A549 treated with GW870086 at 1 μM for 4 hours (cell line): ENCODE measurements at places on chromosomes 6 and 20. TPM values are rescaled to one million over a fixed set of nuclear protein-coding genes. Genes with fewer than 3 reads are reported as not detected.

The SLC22A2 gene
- total RNA-seq: 0.14 TPM in 1 of 5 replicates, not detected in the others

The LCA5 gene
- 0.43 to 0.84 TPM (median 0.79 TPM) in 5 replicates for total RNA-seq

The DNAH8 gene
- not detected in 5 replicates for total RNA-seq

The BMP6 gene
- total RNA-seq: 12.6 to 18.8 TPM (median 18.5 TPM) in 5 replicates

The RAB32 gene
- total RNA-seq: 37.5 to 44.7 TPM (median 42.7 TPM) in 5 replicates

The TMEM74B gene
- total RNA-seq: 1.9 to 3.7 TPM (median 3.3 TPM) in 5 replicates

The PPP1R3D gene
- 2.0 to 2.6 TPM (median 2.5 TPM) in 5 replicates for total RNA-seq

The DEFB132 gene
- total RNA-seq: not detected in 5 replicates

The FOXA2 gene
- 12.4 to 19.1 TPM (median 17.8 TPM) in 5 replicates for total RNA-seq

The BMP5 gene
- not detected in 5 replicates for total RNA-seq

The CNKSR3 gene
- total RNA-seq: 6.3 to 9.3 TPM (median 7.8 TPM) in 5 replicates

The HSD17B8 gene
- total RNA-seq: 12.3 to 16.6 TPM (median 15.5 TPM) in 5 replicates

The DSN1 gene
- 21.4 to 27.4 TPM (median 24.5 TPM) in 5 replicates for total RNA-seq

The FNDC11 gene
- 0.13 to 0.54 TPM (median 0.21 TPM) in 5 replicates for total RNA-seq

The LY86 gene
- not detected in 5 replicates for total RNA-seq

The GINM1 gene
- 22.7 to 30.5 TPM (median 27.2 TPM) in 5 replicates for total RNA-seq

The FNDC1 gene
- 0.05 to 0.14 TPM (median 0.06 TPM) in 5 replicates for total RNA-seq
